ENCODE measurements at places on chromosomes 16 and 17.

GRCh38 chr16:28181515-28181914, 30.2 kb downstream of the XPO6 start:
- DNase-seq, result peak; percentile 39

- no peak for DNase-seq
These were observed 166.4 kb downstream of the MAF start for GRCh38 chr16:79434092-79434491.

DNA sequence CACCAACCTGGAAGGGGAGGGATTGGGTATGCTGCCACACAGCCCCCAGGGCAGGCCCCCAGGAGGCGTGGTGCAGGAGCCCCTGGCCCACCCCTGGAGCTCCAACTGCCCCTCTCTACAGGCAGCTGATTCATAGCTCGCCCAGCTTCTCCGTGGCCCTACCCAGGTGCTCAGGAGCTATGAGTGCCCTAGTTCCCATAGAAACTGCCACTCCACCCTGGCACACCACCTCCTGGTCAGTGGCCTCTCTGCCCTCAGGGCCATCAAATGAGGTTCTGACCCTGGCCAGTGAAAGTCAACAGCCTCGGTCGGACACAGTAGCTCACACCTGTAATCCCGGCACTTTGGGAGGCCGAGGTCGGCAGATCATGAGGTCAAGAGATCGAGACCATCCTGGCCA, 18.0 kb downstream of the CNGB1 start:
- DNase-seq, result no peak

- DNase-seq, result no peak
These were observed 111.7 kb upstream of the MAF start for GRCh38 chr16:79712276-79712675.

- DNase-seq, result peak; percentile 90
These were observed 8.1 kb upstream of the KIFC3 start for GRCh38 chr16:57810197-57811031.

DNA sequence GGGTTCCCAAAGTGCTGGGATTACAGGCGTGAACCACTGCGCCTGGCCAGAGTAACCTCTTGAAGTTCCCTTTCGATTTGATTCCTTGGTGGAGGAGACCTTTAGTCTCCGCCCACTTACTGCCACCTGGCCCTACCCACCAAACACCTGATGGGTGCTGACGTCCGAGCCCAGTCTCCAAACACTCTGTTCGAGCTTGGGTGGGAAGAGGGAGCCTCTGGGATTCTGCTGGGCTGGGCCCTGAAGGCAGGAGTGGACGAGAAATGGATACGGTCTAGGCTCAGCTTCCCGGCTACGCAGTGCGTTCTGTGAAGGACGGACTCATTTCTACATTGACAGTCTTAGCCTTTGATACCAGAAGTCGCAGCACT, 870 bp upstream of the ITGA3 start:
- DNase-seq, result no peak

DNA sequence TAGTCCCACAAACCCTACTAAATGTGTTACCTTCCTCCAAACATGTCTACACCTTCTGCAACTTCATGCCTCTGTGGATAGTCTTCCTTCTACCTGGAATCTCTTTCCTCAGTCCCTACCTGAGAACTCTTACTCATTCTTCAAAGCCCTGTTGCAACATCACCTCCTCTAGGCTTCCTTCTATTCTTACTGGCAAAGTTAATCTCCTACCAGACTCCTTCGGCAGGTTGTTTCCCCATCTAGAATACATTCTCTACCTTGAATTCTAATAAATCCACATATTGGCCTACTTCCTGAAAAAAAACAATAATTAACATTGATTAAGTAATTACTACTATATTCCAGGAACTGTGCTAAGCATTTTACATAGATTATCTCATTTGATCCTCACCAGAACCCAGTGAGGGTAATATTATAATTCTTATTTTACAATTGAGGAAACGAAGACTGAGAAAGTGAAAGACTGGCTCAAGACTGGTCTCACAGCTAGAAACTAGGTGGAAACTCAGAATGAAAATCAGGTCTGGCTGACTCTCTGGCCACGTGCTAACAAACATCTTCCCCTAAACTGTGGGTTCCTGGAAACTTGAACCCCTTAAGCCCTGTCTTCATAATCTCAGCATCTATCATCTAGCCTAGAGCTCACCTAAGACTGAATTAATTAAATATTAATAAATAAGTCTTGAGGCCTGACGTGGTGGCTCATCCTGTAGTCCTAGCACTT, 4.6 kb upstream of the STAT3 start:
- peak; percentile 84 for DNase-seq

GRCh38 chr17:57916925-57917858, 38.0 kb downstream of the CUEDC1 start:
- DNase-seq, result no peak

DNA sequence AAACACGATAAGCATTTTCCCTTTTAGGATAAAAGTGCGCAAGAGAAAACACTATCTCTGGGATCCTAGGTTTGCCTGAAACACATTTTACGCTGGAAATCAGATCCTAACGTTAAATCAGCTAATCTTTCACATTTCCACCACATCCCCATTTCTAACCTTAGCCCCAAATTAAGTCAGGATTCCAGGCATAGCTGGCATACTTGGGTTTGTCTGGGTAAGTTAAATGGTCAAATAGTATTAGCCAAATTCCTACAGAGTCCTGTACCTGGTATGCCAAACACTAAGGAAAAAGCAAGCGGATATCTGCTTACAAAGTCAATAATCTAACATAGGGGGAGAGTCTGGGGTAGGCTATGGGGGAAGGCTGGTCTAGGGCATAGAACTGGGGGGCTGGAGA, 557.4 kb upstream of the ZFHX3 start:
- DNase-seq, result no peak

DNA sequence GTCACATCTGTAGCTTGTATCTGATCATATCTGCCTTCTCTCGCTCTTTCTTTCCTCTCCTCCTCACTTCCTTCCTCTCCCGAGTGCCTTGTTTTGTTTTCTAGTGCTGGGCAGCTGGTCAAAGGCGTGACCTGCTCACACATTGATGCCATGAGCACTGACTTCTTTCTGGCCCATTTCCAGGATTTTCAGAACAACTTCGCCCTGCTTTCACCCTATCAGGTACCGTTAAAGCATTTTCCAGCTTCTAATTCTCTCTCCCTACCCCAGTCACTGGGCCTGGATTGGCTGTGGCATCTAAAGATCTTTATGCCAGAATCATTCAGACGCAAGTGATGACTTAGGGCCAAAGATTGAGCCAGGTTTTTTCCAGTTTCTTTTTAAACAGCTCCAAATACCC, 55.5 kb downstream of the OTOA start:
- no peak for DNase-seq

DNA sequence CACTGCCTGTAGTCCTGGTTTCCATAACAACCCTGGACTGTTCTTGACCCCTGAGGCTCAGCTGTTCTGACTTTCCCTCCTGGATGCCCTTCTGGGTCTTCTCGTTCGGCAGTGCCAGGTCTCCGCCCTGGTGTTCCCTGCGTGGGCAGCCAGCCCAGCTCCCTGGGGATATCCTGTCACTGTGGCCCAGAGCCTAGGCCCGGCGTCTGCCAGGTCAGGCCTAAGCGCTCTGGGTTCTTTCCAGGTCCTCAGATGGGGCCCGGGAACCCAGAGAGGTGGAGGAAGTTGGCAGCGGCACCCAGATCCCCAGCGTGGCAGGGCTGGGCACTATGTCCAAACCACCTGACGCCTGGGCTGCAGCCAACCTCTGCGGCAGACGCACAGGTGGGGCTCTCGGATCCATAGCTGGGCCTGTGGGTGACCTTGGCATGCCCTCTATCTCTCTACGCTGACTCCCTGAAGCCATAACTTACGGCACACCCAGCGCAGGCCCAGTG, 12.5 kb upstream of the ATP2A3 start:
- no peak for DNase-seq

DNA sequence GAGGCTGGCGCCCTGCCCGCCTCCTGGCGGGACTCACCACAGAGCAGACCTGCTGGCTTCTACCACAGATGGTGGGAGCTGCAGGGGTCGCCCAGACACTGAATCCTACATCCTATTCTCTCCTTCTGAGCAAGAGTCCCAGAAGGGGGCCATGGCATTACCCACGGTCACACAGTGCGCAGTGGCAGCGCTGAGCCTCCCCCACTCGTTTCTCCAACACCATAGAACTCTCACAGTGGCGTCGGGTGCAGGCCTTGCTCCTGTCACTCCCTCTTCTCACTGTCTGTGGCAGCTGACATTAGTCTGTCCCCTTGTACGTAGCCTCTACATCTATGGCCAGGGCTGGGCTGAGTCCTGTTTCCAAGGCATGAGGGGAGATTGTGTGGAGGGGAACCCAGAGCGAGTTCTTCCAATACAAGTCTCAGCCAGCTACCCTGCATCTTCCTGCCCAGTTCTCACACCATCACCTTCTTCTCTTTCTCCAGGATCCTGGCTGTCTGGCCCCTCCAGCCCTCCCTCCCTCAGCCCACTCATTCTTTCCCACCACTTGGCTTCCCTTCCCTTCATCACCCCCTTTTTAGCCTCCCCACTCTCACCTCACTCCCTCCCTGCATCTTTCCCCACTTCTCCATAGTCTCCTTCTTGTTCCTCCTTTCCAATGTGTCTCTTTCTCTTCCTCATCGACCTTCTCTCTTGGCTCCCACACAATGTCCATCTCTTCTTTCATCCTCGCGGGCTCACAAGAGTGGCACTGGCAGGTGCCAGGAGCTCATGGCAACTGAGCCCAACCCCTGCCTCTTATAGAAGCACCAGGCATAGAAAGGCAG, 5.9 kb downstream of the UBTF start:
- DNase-seq, result peak; percentile 7

GRCh38 chr17:63824362-63824761, 2.9 kb upstream of the PSMC5 start:
- no peak for DNase-seq

- DNase-seq, result no peak
These were observed 8.5 kb upstream of the COG1 start for GRCh38 chr17:73184136-73184993.

GRCh38 chr16:69848637-69849545, 86.8 kb downstream of the WWP2 start:
- no peak for DNase-seq

- DNase-seq, result no peak
These were observed 11.0 kb downstream of the LRRC75A start for GRCh38 chr17:16480995-16481394.
